Muscle of arm (tissue), 14 donors: ENCODE measurements at places on chromosomes 6 and 20.

- DNase-seq, result no peak
Measured at GRCh38 chr6:12848964-12849808, 132.6 kb downstream of the PHACTR1 start.

DNA sequence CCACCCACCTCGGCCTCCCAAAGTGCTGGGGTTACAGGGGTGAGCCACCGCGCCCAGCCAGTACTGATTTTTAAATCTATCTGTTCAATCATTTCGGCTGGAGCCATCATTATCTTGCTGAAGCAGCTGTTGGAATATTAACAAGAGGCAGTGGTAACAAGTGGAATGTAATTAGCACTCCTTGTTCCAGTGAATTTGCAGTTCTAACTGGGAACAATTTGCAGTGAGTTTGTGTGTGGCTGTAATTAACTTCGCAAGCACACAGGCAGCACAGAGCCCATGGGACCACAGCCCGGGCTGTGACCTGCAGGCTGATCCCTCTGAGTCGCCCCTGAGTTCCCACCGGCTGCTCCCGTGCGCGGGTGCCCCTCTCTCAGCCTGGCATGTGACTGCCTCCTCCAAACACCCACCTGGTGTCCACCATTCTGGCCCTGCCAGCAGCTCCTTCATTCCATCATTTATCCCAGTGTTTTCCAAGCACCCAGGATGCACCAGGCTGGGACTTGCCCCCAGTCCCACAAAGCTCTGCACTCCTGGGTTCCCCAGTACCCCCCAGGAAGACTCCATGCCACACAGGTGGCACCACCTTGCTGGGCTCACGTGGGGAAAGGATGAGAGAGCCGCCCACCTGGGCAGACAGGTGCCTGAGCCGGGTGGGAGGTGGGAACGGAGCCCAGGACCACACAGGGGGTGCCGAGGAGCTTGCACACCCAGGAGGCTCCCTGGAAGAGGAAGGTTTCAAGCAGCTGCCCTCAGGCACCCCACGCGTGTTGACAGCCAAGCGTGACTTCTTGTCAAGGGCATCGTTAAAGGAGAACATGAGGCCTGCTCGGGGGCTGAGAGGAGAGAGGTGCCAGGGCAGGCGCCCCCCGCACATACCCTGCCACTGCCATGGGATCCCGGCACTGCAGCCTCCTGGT lies 75.2 kb downstream of the YTHDF1 start:
- no peak for DNase-seq

DNA sequence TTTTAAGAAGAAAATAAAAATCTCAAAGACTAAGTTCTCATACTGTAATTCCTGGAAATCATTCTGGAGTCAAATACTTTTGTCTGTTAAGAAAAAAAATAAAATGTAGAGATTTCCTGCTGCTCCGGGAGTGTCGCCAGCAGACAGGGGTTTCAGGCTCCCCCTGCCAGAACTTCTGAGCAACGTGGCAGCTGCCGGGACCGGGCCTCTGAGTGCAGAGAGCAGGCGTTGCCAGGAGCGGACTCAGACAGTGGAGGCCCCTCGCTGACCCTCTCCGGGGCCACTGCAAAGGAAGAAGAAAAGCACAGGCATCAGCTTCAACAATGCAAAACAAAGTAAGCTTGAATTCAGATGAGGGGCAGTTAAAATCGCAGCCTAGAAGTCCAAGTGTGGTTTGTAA lies 95.5 kb downstream of the THBS2 start:
- peak; percentile 95 for DNase-seq

DNA sequence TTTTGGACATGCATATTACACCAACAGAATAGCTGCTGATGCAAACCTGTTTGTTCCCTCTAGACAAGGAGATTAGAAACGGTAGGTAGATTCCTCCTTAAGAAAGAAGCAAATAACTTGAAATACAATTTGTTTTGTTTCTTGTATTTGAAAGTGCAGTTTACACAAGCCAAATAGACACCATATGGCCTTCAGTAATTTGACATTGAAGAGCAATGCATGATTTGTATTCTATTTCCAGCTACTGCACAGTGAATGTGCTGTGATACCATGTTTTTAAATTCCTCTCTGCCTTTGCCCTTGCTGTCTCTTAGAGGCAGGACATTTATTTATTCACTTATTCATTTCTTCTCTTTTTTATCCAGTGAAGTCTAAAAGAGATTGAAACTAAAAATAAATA lies 31.9 kb upstream of the ANKEF1 start:
- no peak for DNase-seq

DNA sequence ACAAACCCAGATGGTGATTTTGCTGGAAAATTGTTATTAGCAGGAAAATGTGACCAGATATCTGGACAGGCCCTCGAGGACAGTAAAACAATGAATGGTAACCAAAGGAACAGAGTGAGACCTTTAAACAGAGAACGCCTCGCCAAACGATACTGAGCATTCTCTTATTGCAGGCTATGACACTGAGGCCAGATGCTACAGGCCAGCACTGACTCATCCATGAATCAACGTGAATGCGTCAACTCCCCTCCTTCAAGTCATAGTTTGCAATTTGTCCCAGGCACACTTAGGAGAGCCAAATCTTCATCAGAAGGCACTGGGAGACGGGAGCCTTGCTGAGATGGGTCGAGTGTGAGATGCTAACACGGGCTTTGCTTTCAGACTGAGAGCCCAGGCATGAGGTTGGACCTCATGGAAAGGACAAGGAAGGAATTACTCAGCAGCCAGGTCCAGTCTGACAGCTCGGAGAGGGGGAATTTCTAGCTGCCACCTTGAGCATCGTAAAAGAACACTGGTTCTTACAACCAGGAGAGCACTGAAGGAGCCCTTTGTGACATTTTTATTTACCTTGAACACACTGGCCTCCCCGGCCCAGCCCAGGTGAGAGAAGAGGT lies 60.7 kb downstream of the BMP7 start:
- peak; percentile 31 for DNase-seq

- DNase-seq, result peak; percentile 15
Measured at GRCh38 chr6:164409309-164410009, 899.9 kb downstream of the C6orf118 start.

DNA sequence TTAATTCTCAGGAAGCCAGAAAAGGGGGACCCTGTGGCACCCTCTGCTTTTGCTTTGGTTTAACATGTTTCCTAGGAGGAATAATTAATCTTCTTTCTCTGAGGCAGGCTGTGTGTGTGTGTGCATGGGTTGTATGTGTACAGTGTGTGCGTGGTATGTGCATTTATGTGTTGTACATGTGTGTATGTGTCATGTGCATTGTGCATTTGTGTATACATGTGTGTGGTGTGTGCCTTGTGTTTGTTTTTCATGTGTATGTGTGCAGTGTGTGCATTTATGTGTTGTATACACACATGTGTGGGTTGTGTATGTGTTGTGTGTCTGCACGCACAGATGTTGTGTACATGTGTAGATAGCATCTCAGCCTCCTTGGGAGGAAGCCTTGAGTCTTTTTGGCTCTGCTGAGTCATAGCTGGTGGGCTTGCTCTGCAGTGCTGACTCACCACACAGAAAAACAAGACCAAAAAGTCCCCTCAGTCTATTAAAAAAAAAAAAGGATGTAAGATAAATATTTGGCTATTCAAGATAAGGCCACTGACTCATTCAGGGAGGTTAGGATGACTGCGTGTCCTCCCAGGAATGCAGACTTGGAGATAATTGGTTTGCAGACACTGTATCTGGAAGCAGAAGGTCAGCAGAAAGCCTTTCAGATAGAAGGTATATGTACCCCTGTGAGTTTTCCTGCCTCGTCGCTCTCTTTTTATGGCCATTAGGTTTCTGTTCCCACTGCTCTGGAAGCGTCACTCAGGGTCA lies 58.6 kb downstream of the SYNJ2 start:
- no peak for DNase-seq

DNA sequence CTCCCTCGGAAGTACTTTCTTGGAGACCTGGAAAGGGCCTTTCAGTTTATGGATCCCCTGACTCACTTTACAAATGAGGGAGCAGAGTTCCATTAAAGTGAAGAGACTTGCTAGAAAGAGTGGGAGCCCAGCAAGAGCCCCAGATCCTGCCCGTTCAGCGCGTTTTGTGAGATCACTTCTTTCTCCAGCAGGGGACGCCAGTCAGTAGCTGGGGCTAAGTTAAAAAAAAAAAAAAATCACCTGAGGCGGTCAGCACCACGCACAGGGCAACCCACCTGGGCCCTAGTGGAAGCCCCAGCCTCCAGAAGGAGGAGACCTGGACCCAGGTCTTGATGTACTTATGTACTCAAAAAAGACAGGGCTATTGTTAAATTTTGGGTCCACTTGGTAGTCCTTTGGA lies 274.5 kb upstream of the RNF24 start:
- no peak for DNase-seq

- no peak for DNase-seq
Measured at GRCh38 chr20:52231230-52231746, 39.7 kb upstream of the ZFP64 start.

GRCh38 chr6:53727748-53728147 lies 62.2 kb upstream of the KLHL31 start:
- no peak for DNase-seq

DNA sequence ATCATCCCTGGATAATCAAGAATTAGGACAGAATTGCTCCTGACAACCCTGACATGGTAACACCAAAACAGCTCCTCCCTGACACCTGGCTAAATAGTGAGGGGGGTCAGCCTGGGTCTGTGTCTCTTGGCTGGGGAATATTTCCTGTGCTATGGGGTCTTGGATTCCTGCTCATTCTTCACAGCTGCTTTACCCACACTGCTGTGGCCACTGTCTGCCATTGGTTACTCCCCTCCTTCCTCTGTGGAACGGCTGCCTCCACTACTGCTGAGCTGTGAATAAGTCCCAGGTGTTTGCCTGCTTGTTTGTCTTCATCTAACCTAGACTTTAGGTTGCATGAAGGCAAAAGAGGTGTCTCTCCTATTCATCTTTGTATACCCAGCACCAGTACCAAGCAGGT lies 33.9 kb upstream of the TXLNB start:
- DNase-seq, result no peak

DNA sequence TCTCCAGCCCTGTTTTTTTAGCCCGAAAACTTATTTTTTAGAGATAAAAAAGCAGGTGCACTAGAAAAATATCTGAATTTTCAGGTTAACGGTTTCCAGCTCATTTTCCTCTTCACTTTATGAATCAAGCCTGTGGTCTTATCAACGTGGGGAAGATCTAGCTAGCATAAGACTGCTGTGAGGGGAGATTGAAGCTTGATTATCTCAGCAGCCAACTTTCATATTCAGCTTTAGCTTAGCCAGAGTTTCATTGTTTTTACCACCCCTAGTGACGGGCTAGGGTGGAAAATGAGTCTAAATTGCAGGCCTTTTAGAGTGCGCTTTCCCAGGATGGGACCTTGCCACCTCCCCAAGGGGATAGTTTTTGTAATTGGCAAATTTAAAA lies 11.9 kb upstream of the RBM38 start:
- no peak for DNase-seq

DNA sequence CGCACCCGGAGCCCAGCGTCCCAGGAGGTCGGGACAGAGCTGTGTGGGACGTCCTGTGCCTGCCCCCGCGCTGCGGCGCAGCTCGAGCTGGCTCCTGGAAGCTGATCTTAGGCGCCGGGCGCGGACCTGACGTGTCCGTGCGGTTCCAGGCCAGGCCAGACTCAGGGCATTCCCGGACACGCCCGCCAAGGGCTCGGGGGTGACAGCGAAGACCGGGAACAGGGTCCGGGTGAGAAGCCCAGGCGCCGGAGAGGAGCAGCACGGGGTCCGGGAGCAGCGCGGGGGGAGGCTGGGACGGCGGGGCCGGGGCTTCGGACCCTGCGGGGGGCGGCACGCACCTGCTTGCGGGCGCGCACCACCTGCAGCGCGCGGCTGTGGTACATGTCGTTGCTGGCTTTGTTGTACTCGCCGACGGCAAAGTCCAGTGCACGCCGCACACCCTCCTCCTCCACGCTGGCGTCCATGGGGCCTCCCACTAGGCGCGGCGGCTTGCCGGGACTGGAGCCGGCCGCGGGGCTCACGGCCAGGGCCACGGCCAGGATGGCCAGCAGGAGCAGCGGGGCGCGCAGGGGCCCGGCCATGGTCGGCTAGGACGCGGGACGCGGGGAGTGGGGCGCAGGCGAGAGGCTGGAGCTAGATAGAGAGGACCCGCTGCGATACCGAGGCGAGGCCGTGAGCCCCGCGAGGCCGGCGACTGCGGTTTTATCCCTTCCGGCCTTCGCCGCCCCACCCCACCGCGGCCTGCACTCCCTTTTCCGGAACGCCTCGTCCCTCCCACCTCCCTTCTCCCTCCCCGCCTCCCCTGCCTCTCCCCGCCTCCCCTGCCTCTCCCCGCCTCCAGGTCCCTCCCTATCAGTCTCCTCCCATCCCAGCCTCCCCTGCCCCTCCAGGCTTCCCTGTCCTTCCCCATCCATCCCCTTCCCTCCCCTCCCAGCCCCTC lies at the start of gene CST3:
Gene CST3, minus strand, starts transcription at position 674 of the 940 bp plus-strand sequence. Its CDS starts 93 bp downstream, at position 581.
- peak; percentile 81 for DNase-seq

- no peak for DNase-seq
Measured at GRCh38 chr20:49400904-49401303, 81.6 kb downstream of the KCNB1 start.
